ENCODE measurements at places on chromosomes 7 and 10. TPM values are rescaled to one million over a fixed set of nuclear protein-coding genes. Genes with fewer than 3 reads are reported as not detected.

NPC1L1 gene
- 0.19 TPM for total RNA-seq

ANKRD22 gene
- not detected for total RNA-seq

CPXM2 gene
- not detected for total RNA-seq

INMT gene
- 0.87 TPM for total RNA-seq

- no peaks in the 10 kb centered on the region for H3K36me3 ChIP-seq
- no peak overlapping the region for H3K27ac ChIP-seq
- H3K4me3 ChIP-seq = no peak overlapping the region
- peaks cover 3% of the 10 kb centered on the region for H3K4me1 ChIP-seq
- H3K27me3 ChIP-seq = no peaks in the 10 kb centered on the region
Measured at GRCh38 chr7:67625257-67625737, 628.7 kb downstream of the TYW1 start.

- no peak overlapping the region for H3K27ac ChIP-seq
- DNase-seq = no peak
- H3K36me3 ChIP-seq = no peaks in the 10 kb centered on the region
Measured at GRCh38 chr7:41584746-41585145, 118.1 kb downstream of the INHBA start.

All from CD4-positive, alpha-beta memory T cell (primary cell).